Upper lobe of right lung (tissue), 1 donor: ENCODE measurements at places on chromosomes 4 and X. TPM values are rescaled to one million over a fixed set of nuclear protein-coding genes. Genes with fewer than 3 reads are reported as not detected.

GPM6B gene
- total RNA-seq = 37.1 TPM

- H3K4me3 ChIP-seq = no peak overlapping the region
- H3K4me1 ChIP-seq = no peaks in the 10 kb centered on the region
- no peaks in the 10 kb centered on the region for H3K27me3 ChIP-seq
- no peak for DNase-seq
- no peaks in the 10 kb centered on the region for H3K36me3 ChIP-seq
Observed at GRCh38 chr4:125796138-125796537, 481.4 kb downstream of the FAT4 start.

- peak overlapping the region; percentile 85 for H3K4me3 ChIP-seq
- DNase-seq = no peak
- peak overlapping the region; percentile 94 for H3K27ac ChIP-seq
Observed at GRCh38 chr4:128812442-128813235, 3.1 kb downstream of the JADE1 start.

GRCh38 chr4:125401784-125402183, 87.0 kb downstream of the FAT4 start:
- no peaks in the 10 kb centered on the region for H3K36me3 ChIP-seq
- DNase-seq = no peak
- H3K27me3 ChIP-seq = no peaks in the 10 kb centered on the region
- no peaks in the 10 kb centered on the region for H3K4me1 ChIP-seq

DNA sequence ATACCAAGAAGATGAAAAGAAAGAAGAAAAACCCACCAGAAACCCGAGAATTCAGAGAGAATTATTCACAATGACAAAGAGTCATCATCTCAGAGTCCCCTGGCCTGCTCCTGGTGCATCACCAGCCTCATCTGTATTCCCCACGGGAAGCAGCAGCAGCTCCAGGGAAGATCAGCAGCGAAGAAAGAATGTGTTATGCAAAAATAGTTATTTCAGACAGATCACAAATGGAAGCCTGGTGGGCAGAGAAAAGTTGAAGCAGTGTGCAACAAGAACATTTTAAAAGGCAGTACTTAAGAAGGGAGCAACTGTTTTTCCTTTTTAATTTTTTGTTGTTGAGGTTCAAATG, 189.2 kb downstream of the PPP3CA start:
- no peak overlapping the region for H3K4me3 ChIP-seq
- H3K27me3 ChIP-seq = no peaks in the 10 kb centered on the region
- DNase-seq = no peak

GRCh38 chrX:119677654-119677981, 15.3 kb downstream of the SEPTIN6 start:
- no peaks in the 10 kb centered on the region for H3K4me1 ChIP-seq
- no peaks in the 10 kb centered on the region for H3K36me3 ChIP-seq
- no peak for DNase-seq
- no peak overlapping the region for H3K27ac ChIP-seq
- H3K27me3 ChIP-seq = no peaks in the 10 kb centered on the region

DNA sequence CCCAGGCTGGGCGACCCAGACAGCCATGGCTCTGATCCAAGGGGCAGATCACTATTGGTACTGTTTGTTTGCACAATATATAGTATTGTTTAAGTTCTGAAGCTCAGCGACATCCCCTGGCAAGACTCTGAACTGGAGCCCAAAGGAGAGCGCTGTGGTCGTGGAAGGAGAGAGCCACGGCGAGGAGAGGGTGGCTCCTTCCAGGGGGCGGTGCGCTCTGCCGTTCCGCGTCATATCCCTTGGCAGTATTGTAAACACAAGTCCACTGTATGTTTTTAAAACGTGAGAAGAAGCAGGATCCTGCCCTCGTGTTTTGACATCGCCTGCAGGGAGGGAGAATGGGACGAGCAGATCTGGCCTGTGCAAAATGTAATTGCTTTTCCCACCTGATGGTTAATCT, 185.5 kb downstream of the RAB28 start:
- no peak for DNase-seq
- no peak overlapping the region for H3K27ac ChIP-seq
- no peak overlapping the region for H3K4me3 ChIP-seq
- H3K4me1 ChIP-seq = no peaks in the 10 kb centered on the region

DNA sequence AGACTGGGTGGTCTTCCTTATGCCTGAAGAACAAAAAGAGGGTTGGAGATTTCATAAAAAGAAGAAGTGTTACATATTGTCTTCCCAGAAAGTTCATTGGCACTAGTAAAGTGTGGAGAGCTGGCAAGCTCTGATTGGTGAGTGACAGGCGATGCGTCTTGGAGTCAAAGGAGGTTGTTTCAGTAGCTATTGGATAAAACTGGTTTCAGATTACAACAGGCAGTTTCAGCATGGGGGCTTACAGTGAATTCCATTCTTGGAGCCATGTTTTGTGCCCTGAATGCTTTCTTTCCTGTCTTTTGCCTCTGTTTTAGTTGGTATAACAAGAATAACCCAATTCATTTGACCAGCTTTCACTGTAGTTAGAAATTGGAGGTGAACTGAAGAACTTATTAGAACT, 750.5 kb downstream of the ADGRL3 start:
- no peaks in the 10 kb centered on the region for H3K36me3 ChIP-seq
- no peaks in the 10 kb centered on the region for H3K4me1 ChIP-seq

PPP2R2C gene
- 0.09 TPM for total RNA-seq

GRCh38 chr4:94925764-94926347, 168.1 kb downstream of the BMPR1B start:
- H3K27ac ChIP-seq = no peak overlapping the region
- no peaks in the 10 kb centered on the region for H3K27me3 ChIP-seq
- no peaks in the 10 kb centered on the region for H3K4me1 ChIP-seq
- no peaks in the 10 kb centered on the region for H3K36me3 ChIP-seq
- no peak for DNase-seq
